ENCODE measurements at places on chromosomes 5 and 9.

- DNase-seq, result no peak
Measured at GRCh38 chr5:125376059-125376641, 629.7 kb upstream of the ZNF608 start.

DNA sequence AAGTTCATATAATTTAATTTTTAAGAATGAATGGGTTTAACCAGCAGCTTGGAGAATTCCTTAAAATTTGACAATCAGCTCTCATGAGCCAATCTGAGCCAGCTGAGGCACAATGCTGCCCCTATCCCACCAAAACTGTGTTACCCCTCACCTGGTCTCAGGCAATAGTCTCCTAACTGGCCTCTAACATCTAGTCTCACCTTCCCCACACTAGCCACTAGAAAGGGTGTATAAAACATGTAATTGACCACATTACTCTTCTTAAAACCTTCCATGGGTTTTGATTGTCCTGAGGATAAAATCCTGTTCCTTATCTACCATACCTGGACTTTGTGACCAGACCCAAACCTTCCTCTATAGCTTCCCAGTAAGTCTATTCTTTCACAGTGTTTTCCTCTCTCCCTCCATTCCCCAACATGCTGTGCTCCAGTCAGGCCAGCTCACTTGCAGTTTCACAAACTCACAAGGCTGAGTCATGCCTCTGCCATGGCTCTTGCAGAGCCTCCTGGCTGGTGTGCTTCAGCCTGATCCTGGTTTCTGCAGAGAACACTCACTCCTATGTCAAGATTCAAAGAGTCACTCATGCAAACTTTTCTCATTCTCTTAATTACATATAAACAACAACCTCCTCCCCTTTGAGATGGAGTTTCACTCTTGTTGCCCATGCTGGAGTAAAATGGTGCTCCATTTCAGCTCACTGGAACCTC, 16.0 kb upstream of the ZCCHC7 start:
- DNase-seq, result no peak

- DNase-seq, result no peak
Measured at GRCh38 chr5:122984425-122984824, 52.1 kb downstream of the PPIC start.

DNA sequence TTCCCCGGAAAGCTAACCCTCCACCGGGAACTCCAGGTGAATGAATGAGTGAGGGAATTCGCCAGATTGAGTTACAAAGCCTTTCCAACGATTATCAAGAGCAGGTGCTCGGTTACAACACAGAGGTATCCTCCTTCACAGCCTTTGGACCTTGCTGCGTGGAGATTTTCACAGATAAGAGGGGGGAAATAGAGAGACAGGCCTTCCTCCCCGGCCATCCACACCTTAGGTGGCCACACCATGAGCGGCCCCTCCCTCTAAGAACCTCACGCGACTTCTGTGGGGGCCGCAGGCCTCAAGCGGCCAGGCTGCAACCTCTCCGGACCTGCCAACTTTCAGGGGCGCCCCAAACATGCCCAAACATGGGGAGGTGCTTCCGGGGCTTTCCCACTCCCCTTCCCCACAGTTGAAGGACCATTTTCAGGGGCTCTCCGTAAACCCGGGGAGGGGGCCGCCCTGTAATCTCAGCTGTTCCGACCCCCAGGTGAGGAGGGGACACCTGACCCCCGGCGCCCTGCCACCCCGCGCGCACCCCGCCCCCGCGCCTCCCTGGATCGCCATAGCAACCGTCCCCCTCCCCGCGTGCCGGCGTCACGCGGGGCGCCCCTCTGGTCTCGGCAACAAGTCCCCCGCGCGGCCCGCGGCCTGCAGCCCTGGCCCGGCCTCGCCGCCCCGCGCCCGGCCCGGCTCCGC, 603 bp downstream of the DENND1A start:
- DNase-seq, result peak; percentile 12

GRCh38 chr5:149337736-149338135, 7.6 kb upstream of the GRPEL2 start:
- peak; percentile 93 for DNase-seq
